ENCODE measurements at places on chromosomes 3 and 15. TPM values are rescaled to one million over a fixed set of nuclear protein-coding genes. Genes with fewer than 3 reads are reported as not detected.

Gene NMD3
- 78.5 TPM for total RNA-seq

Gene PLA2G4D
- total RNA-seq: not detected

Gene EXD1
- total RNA-seq: not detected

Gene PCOLCE2
- 0.50 TPM for total RNA-seq

Gene CCRL2
- total RNA-seq: 6.3 TPM

Data from bladder microvascular endothelial cell (primary cell).